ENCODE measurements at places on chromosomes 2 and 18.
A peak's percentile ranks its signal among the peaks of the same experiment; 100 is the strongest.

GRCh38 chr2:29747786-29748470 lies 173.5 kb downstream of the ALK start:
- DNase-seq, result peak; percentile 79

DNA sequence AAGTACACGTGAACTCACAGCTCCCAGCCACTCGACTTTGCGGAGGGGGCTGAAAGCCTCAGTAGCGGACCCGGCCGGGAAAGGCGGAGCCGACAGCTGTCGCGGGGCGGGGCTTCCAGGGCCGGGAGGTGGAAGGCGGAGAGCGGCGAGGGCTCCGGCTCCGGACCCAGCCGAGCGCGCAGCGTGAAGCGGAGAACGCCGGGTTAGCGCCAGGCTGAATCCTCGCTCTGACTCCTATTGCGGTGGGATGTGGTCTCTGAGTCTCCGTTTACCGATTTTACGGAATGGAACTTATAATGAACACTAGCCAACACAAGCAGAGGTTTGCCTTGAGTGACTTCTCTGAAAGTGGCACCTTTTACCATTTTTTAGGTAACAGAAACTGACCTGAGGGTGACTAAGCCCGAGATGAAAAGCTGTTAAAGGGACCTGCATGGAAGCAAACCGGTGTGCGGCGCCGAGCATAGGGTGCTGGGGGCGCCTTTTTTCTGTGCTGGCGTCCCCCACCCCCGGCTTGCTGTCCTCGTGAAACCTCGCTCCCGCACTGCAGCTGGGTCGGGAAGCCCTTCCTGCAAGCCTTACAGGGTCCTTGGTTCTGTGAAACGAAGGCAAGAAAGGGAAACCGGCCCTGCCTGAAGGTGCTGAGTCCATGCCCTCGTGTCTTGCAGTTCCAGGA lies 72.9 kb downstream of the EN1 start:
- DNase-seq, result no peak

GRCh38 chr2:61179701-61180639 lies 18.0 kb downstream of the C2orf74 start:
- no peak for DNase-seq

DNA sequence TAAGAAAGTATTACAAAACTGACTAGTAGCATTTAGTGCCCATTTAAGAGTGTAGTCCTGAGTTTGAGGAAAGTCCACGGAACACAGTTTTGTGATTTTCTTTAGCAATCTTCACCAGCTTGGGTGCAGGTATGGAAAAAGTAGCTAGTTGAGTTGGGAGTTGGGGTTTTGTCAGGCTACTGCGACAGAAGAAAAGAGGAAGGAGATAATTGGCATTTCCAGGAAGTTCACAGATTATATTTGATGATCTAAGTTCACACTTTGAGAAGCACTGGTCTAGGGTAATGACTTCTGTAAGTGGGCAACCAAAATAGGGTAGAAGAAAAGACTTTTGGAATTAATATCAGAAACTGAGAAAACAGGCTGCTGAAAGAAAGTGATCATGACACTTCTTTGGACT lies 52.1 kb downstream of the VIL1 start:
- no peak for DNase-seq

DNA sequence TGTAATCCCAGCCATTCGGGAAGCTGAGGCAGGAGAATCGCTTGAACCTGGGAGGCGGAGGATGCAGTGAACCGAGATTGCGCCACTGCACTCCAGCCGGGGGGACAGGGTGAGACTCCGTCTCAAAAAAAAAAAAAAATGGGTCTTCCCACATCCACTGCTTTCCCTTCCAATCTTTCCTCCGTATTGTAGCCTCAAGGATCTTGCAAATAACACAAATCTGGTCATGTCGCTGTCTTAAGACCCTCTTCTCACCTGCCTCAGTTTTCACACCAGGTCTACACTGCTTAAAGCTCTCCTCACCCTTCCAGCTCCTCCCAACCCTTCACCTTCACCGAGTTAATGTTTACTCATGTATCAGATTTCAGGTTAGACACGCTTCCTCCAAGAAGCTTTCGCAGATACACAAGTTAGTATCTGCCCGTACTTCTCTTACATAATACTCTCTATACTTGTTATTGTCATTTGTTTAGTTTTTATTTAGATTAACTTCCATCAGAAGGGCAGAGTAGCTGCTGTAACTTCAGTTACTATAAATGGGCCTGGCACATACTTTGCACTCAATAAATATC lies 1.5 kb downstream of the IER3IP1 start:
- DNase-seq, result peak; percentile 83

GRCh38 chr18:6015364-6015763 lies 120.0 kb upstream of the TMEM200C start:
- DNase-seq, result no peak

DNA sequence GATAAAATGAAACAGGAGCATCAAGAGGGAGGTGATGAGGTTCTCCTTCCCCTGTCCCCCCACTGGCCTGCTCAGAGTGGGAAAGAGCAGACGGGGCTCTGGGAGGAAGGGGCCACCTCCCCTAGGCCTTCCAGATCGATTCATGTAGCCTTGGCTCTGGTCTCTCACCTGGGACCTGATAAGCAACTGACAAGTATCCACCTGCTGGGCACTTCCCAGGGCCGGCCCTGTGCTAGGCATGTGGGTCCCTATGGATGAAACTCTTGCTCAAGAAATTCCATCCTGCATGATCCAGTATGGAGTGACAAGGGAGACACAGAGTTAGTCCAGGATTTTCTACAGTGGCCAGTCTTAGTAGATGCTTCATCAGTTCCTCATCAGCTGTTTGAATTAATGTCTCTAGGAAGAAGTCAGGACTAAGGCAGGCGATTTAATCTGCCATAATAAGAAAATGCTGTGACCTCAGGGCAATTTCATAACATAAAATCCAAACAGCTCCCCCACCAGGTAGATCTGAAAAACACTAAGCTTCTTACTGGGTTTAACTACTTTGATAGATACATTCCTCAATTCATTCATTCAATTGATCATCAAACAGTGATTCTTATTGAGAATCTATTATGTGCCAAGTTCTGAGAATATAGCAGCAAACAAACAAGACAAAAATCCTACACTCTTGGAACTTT lies 44.7 kb upstream of the ZFP36L2 start:
- DNase-seq, result no peak

- DNase-seq, result no peak
Measured at GRCh38 chr2:129923265-129924091, 56.0 kb upstream of the RAB6C start.

DNA sequence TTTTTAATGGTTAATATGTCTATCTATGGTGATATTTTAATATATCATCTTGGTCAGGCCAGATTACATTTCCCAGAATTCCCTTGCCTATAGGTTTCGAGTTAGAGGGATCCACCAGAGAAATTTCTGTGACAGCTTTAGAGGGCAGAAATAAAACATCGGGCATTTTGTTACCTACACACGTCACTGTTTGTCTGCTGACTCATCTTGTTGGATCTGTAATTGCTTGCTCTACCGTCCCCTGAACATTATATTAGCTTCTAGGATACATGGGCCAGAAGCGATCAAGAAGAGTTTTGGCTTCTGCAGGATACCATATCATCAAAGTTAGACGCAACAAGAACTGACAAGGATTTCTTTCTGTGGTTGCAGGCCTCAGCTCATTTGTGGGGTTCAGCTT lies 795.8 kb upstream of the GCFC2 start:
- DNase-seq, result no peak

- DNase-seq, result no peak
Measured at GRCh38 chr2:1321321-1321720, 91.9 kb upstream of the TPO start.

DNA sequence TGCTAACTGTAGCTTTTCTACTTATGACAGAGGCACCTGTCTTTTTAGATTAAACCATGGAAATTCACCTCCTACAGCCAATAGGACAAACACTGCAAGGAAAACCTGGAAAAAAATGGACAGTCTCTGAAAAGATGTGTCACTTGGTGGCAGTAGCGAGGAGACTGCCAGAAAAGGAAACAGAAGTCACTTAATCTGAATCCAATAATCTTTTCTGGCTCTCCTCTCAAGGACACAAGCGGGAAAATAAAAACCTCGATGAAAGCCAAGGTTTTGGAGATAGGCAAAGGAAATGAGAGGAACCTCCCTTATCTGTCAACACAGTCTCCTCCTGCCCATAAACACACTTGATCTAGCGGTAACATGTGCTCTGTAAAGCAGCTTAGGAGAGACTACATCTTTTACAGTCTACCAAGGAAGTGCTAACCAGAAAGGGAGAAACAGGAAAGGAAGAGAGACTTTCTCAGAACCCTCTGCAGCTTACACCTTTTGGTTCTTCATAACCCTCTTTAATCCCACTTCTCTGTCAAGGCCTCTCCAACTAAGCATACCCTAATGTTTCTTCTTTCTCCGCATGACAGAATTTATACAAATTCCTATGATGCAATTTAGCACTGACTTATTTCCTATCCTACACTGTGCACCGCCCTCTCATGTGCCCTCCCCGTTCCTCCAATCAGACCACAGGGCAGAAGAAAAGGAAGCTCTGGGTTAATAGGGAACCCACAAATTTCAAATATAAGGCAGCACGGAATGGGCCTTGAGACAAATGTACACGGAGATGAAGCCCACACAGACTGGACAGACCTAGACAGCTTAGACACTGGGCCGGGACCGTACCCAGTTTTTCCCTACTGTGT lies 52.8 kb downstream of the CLASP1 start:
- peak; percentile 49 for DNase-seq

DNA sequence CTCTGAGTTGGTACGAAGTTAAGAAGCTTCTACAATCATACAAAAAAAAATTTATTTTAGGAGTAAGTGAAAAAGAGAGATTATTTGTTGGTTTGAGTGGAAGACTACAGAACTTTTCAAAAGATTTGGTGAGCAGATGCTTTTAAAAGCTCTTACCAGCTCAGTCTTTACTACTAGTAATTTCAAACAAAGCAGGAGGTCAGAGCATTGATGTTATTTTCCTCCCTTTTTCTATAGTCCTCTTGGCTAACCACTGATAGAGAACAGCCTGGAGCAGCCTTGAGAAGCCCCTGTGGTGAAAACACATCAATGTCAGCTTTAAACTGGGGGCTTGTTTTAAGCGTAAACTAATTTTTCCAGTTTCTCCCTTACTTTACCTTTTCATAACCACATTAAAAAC lies 559.3 kb upstream of the CDH2 start:
- no peak for DNase-seq

DNA sequence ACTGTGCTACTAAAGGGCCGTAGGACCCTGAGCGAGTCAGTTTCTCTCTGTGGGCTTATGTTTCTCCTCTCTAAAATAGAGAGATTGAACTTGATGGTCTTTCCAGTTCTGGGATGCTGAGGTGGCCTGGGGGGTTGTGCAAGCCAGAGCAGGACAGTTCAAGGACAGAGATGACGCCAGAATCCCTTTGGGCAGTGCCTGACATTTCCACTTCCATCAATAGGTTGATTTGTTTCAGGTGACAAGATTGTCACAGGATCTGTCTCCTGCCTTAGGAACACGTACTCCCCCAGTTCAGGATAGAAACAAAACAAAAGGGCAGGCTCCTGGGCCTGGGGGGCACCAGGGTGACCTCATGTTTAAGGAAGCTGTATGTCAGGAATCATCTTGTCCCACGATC lies 82.0 kb downstream of the XDH start:
- DNase-seq, result no peak

GRCh38 chr18:7458884-7459283 lies 108.2 kb upstream of the PTPRM start:
- no peak for DNase-seq

DNA sequence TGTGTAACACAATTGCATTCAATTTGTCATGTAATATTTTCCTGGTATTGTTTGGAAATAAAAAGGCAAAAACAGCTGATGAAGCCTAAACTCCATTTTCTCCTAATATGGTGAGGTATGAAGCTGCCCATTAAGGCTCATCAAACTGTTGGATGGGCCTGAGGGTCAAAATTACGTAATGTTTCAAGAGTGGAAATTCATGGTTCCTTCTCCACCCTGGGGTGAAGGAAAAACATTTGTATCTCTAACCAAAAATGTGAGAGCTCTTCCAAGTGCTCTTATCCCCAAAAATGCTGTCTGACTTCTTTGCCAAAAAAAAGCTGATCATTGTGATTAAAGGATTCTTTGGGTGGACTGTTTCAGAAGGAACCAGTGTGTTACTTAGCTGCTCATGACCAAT lies 91.8 kb downstream of the ARHGAP28 start:
- no peak for DNase-seq

- no peak for DNase-seq
Measured at GRCh38 chr2:83565181-83565580, 893.9 kb downstream of the SUCLG1 start.

DNA sequence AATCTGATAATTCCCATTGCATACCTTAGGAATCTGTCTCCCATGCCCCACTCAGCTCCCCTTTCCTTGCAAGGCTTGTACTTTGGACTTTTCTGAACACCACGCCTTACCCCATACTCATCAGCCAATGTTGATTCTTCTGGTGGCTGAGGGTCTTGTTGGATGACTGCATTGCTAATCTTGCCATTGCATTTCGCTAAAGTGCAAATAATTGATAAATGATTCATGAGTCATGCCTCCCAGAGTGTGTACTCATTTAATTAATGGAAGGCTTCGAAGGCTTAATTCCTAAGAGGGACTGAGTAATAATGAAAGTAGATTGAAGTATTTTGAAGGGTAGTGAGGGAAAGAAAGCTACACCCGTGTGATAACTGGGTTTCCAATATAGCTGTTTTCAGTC lies 28.0 kb upstream of the PPP1R1C start:
- no peak for DNase-seq

DNA sequence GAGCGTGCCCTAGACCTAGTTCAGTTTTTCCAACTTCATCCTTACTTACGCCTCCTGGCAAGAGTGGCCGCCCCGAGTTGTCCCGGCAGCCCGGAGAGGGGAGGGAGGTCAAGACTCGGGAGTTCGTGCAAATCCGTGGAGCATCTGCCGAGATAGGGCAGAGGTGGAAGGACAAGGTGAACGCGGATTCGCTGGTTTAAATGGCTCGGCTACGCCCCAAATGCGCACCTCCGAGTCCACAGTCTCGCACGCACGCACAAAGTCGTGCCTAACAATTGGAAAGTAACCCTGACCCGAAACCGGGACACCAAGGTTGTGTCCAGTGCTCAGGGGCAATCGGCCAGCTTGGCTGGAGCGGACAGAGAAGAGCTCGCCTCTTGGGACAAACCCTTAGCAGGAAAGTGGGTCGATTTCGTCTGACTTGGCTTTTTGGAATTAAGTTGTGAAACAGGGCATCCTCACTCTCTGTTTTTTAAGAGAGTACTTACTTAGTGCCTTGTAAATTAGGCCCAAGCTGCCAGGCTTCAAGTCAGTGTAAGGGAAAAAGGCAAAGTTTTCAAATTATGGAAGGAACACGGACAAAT lies 726 bp upstream of the SS18 start:
- peak; percentile 37 for DNase-seq
